ENCODE measurements at places on chromosomes 12 and 14. TPM values are rescaled to one million over a fixed set of nuclear protein-coding genes. Genes with fewer than 3 reads are reported as not detected.

GRCh38 chr14:74973003-74973653 lies 17.7 kb upstream of the PGF start:
- peak; percentile 18 for DNase-seq

- no peak for DNase-seq
Measured at GRCh38 chr12:6778217-6778573, 5.9 kb downstream of the LAG3 start.

DNA sequence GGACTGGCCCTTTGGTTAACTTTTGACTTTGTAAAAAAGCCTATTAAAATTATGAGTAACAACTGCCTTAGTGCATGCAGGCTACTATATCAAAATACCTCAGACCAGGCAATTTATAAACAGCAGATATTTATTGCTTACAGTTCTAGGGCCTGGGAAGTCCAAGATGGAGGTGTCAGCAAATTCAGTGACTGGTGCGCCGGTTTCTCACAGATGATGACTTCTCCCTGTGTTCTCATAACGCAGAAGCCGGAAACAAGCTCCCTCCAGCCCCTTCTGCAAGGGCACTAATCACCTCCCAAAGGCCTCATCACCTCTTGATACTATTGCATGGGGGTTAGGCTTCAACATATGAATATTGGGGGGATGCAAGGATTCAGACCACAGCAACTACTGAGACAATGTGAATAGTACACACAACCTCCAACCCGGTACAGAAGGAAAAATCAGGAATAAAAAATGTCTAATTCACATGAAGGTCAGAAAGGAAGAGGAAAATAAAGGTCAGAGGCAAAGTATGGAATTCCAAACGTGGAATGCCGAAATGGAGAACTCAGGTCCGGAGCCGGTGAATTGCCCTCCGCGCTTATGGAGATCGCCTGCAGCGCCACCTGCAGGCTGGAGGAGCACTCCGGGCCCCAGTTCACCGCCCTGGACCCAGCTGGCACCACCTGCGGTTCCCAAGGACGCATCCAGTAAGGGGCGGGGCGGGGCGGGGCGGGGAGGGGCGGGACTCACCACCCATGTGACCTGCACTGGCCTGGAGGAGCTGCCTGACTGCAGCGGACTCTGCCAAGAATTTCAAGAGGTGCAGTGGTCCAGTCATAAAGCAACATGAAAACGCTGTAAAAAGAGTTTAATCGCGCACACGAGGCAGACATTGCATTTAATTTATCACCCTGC lies 203.4 kb downstream of the KIF26A start:
- DNase-seq = peak; percentile 20

- peak; percentile 38 for DNase-seq
Measured at GRCh38 chr14:72532686-72533454, 361.0 kb downstream of the DPF3 start.

DNA sequence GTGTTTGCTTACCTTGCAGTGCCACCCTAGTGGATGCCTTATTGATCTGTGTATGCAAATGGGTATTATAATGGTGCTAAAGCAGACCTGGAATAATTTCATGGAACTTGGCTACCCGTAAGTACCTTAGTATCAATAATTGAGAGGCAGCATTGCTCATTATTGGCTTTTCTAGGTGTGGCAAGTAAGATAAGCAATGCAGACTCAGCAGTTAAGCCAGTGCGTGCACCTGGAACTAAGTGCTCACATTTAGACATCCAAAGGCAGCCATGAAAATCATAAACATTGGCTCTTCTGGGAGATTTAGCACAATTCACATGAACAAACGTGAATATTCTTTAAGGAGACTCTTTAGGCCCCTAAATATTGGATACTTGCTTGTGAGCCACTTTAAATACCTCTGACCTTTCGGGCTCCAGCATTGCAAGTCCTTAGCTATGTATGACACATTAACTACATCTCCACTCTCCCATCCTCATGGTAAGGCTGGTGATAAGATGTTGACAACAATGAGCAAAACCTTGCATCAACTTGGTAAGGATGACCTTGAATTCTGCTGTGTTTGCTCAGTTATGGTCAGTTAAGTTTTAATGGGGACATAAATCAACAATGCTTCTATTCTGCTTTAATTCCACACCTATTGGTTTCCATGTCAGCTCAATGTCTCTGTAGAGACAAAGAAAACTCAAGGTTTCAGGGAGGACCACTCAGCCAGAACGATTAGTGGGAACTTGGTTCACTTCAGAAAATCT lies 112.0 kb downstream of the SLC5A8 start:
- no peak for DNase-seq

DNA sequence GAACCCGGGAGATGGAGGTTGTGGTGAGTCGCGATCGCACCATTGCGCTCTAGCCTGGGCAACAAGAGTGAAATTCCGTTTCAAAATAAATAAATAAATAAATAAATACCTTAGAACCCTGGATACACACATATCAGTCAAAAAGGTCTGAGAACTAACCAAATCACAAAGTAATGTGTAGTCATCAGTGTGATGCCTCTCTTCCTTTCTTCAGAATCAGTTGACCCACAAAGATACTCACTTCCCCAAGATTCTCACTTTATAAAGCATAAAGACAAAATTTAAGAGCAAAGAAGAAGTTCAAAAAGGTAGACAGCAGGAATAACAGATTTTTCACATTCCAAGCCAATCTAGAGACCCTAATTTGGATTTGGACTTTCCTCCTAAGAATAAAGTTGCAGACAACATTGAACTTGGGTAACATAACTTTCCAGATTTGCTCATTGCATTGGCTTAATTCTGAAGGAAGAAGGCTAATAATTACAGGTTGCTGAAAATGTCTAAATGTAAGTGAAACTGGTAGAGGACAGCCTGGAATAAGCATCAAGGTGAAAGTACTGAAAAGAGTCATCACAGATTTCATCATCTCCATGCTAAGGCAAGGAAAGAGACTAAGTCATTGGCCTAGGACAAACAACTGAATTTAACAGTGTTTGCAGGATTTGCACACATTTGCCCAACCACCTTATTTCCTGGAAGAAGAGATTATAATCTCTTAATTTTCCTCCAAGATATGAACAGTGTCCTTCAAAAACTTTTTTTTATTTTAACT lies 17.4 kb downstream of the TMED10 start:
- no peak for DNase-seq

- DNase-seq = no peak
Measured at GRCh38 chr14:70685474-70686197, 43.9 kb downstream of the TTC9 start.

DNA sequence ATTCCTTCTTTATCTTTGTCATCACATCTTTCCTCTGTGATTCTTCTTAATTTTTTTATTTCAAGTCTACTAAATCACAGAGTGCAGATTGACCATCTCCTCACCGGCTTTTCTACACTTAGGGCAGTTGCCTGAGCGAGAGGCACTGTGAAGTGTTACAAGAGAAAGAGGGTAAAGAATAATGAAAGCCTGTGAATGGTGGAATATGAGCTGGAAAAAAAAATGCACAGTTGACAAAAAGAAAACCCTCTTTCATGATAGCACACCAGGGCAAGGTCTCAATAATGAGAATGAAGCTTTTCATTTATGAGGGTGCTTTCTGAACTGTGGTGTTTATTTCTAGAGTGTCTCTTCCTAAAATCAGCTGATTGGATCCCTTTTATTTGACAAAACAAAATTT lies 106.2 kb upstream of the PDE3A start:
- no peak for DNase-seq

GRCh38 chr12:77047341-77048109 lies 17.8 kb downstream of the E2F7 start:
- no peak for DNase-seq

- no peak for DNase-seq
Measured at GRCh38 chr14:28577187-28577586, 189.4 kb upstream of the FOXG1 start.

- no peak for DNase-seq
Measured at GRCh38 chr12:71299541-71300376, 139.8 kb upstream of the LGR5 start.

DNA sequence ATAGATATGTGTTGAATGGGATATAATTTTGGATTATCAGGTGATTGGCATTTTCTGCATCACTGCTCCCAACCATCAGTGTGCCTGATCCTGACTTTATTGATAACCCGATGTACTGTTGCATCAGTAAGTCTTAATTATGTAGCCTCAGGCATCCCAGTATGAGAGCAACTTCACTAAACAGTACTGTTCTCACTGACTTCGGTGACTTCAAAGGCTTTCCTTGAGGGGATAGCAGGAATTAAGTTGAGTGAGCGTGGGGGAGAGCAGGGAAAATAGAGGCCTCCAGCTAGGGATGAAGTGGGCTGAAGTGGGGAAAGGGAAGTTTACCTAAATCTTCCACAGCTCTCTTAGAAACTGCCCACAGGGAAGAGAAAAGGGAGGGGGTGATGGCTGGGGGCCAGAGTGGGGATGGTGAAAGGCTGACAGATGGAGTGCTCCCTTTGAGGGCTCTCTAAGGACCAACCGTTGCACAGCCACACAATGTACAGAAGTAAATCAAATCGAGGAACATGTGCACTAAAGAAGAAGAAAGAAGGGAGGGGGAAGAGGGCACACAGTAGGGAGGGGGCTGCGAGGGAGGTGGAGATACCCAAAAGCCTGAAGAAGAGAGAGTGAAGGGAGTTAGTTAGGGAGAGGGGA lies 10.7 kb upstream of the NEUROD4 start:
- no peak for DNase-seq

- no peak for DNase-seq
Measured at GRCh38 chr14:49641697-49642129, 6.7 kb upstream of the DNAAF2 start.

GRCh38 chr14:104641753-104642539 lies 37.4 kb upstream of the TMEM179 start:
- no peak for DNase-seq

DNA sequence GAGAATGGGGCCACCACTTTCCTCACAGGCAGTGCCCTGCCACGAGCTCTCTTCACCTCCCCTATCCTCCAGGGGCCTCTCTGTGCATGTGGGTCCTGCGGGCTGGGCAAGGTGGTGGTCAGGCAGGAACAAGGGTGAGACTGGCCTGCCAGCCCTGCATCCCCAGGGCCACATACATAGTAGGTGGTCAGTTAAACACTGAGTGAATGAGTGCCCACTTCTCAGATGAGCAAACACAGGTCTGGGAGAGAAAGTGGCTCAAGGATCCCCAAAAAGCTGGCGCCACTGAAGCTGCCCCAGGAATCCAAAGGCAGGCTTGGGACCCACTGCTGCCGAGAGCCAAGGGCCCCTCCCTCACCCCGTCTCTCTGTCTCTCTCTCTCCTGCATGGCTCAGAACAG lies 51.1 kb downstream of the CCNK start:
- no peak for DNase-seq

DNA sequence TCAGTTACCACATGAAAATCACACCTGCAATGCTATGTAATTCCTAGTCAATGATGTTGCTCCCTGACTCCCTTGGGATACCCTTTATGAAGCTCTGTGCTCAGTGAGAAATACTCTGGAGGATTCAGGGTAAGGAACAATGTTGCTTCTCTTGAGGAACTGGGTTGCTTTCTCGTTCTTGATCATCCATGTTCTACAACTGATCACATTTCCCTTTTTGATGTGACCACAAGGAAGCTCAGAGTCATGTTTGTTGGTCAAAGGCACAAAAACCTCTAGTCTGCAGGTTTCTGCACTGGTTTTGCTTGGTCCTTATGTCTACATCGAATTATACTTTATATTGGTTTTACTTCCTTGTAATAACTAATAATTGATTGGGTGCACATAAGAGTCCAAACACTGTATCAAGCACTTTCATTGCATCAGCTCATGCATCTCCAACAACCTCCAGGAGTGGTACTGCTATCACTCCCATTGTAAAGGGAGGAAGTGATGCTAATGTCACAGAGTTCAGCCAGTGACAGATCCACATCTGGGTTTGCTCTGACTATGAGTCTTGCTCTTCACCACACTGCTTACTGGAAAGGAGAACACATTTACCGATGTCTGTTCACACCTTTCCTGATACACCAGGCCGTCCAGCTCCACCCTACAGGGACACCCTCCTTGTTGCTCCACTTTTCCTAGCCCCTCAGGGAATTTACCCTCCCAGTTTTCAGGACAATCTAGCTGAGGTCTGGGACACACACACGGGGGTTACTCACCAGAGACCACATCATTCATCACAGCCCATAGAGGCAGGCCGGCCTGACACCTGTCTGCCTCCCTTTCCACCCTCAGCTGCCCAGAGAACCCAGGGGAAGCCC lies 41.0 kb downstream of the CMKLR1 start:
- DNase-seq = no peak

DNA sequence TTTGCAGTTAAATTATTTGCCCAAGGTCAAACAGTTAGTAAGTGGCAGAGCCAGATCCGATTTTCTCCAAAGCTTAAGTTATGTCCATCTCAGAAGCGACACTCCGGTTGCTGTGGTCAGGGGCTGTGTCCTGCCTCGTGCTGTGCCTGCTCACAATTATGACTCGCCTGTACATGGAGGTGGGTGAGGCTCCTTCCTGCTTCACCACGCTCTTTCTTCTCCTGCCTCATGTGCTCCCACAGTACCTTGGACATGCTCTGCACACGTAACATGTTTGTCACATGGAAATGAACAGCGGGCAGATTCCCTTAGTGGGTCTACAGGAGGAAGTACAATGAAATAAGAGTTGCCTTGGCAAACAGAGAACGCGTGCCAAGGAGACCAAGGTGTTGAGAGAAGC lies 62.2 kb upstream of the CCND2 start:
- DNase-seq = no peak

GRCh38 chr14:29274890-29275596 lies 508.5 kb downstream of the FOXG1 start:
- no peak for DNase-seq

GRCh38 chr12:30807695-30808034 lies 52.9 kb upstream of the CAPRIN2 start:
- DNase-seq = no peak

DNA sequence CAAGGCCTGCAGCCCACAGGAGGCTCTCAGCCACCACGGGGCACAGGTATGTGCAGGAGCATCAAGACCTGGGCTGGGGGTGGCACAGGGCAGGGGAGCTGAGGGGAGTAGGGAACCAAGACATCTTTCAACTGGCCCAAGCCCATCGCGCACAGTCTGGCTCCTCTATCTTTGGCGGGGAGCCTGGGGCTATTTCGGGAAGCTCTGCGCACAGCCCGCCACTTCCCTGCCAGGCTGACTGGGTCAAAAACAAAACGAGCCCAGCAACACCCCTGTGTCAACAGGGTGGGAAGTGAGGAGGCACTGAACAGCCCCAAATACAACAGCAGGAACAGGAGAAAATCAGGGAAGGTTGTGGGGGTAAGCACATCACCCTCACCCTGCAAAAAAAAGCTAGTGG lies 83.9 kb downstream of the ARL6IP4 start:
- no peak for DNase-seq

DNA sequence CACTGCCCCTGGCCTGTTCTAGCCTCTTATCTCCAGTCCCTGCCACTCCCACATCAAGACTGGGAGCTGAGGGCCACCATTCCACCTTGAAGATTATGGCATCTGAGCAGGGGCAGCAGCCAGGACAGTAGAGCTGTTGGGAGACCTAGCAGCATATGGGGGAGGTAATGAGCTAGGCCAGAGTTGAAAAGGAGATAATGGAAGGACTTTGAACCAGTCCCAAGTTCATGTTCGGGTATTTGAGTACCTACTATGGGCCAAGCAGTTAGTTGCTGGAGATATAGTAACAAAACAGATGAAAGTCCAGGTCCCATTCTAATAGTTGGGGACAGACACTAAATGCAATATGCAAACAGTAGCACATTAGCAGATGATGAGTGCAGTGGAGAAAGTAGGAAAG lies 151.5 kb downstream of the PLXNC1 start:
- no peak for DNase-seq

The IFNG-AS1 gene
- not detected for total RNA-seq

The EIF2B1 gene
- total RNA-seq = 64.4 TPM

The CLEC12A gene
- 0.83 TPM for total RNA-seq

The GPD1 gene
- total RNA-seq = 0.37 TPM

The COL2A1 gene
- total RNA-seq = not detected

The DBX2 gene
- total RNA-seq = not detected

The PPP4R4 gene
- total RNA-seq = 3.7 TPM

The GARIN6 gene
- not detected for total RNA-seq
